ENCODE measurements at places on chromosomes 3 and 15.
A peak's percentile ranks its signal among the peaks of the same experiment; 100 is the strongest.

- no peak for DNase-seq
Measured at GRCh38 chr15:23035964-23036566, 3.3 kb downstream of the TUBGCP5 start.

GRCh38 chr3:172369590-172370259 lies 78.5 kb downstream of the GHSR start:
- no peak for DNase-seq

DNA sequence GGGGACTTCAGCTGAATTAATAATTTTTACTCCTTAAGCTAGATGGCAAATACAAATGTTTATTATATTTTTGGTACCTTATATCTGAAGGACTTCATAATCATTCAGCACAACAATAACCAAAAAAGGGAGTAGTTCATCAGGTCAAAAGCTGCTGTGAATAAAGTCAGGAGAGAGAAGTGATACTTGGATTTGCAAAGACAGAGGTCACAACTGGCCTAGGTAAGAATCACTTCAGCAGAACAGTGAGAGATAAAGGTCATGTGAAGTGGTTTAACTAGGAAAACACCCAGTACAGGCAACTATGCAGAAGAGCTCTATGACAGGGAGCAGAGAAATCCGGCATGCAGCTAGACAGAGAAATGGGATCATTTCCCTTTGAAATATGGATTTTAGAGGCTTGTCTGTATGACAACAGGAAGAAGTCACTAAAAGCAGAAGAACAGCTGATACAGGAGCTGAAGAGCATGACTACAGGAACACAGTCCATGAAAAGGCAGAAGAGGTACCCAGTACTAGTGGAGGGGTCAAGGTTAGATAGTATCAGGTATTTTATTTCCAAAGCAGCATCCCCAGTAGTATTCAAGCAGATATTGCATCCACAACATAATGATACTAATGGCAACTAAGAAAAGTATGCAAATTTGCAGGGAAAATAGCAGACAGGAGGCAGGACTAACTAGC lies 25.7 kb downstream of the ZMAT3 start:
- no peak for DNase-seq

DNA sequence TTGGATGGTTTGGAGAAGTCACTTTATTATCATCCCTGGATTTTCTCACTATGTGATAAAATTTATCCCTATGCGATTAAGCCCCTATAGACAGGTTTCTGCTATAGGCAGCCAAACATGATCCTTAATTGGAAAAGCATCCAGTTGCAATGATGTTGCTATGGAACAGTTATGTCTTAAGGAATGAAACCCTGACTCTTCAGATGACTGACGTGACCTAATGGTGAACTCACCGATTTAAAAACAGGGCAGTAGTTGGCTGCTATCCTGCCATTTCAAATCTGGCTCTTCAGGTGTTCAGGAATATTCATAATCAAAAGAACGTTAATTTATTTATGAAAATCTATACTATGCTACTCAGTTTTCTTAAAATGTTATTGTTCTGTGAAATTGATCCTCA lies 106.8 kb upstream of the ROBO1 start:
- no peak for DNase-seq

- no peak for DNase-seq
Measured at GRCh38 chr15:31265871-31266711, 60.5 kb upstream of the KLF13 start.

GRCh38 chr15:69082554-69082953 lies 68.1 kb downstream of the NOX5 start:
- DNase-seq, result no peak

- DNase-seq, result no peak
Measured at GRCh38 chr15:48109856-48110531, 10.8 kb upstream of the SLC24A5 start.

DNA sequence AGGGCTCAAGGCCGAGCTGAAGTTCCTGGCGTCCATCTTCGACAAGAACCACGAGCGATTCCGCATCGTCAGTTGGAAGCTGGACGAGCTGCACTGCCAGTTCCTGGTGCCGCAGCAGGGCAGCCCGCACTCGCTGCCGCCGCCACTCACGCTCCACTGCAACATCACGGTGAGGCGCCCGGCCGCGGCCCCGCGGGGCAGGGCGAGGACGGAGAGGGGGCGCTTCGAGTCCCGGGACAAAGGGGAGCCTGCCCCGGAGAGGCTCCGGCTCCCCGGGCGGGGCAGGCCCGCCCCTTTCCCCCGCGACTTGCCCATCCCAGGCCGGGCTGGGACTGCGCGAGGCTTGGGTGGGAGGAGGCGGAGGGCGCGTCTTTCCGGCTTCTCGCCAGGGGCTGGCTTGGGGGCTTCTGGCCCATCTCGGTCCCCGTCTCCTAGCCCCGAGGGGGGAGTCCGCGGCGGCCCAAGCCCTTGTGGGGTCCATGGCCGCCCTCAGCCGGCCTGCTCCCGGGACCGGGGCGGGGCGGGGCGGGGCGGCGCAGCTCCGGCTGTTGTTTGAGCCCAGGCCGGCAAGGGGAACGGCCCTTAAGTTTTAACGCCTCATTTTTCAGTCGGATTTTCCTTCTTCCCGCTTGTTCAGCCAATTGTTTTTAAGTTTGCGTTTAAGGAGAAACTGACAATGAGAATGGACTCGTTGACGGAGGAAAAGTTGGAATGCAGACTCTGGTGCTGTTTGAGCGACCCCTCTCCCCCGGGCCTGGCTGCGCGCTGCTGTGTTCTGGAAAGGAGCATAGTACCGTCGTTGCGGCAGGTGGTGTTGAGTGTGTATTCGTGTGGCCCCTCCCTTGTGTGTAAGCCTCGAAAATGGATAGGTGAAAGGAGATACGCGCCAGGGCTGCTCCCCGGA lies 683 bp downstream of the UBE2Q2 start:
- DNase-seq, result no peak

DNA sequence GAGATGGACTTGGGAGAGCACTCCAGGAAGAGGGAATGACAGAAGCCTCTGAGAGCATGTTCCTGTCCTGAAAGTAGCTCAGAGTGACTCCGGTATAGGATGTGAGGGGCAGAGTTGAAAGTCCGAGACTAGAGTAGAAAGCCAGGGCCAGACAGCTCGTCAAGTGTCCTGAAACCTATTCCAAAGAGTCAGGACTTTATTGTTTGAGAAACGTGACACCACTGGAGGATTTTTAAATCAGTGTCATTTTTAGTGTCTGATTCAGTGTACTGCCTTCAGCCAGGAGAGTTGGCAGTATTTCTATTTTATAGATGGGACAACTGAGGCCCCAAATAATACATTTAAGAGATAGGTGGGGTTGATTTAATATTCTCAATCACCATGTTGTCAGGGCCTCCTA lies 1.6 kb upstream of the RBMS3 start:
- no peak for DNase-seq

- DNase-seq, result no peak
Measured at GRCh38 chr15:96122077-96123027, 208.1 kb upstream of the NR2F2 start.

DNA sequence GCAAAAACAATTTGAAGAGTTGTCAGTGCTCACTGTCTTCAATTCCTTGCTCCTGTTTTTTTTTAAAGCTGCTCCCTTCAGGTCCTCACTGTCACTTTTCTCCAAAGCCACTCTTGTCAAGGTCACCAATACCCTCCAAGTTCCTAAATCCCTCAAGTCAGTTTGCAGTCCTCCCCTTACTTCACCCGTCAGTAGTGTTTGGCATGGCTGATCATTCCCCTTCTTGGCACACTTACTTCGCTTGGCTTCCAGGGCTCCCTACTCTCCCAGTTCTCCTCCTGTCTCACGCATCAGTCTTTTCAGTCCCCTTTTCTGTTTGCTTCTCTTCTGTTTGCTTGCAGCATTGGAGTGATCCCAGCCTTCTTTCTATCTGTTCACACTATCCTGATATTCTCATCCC lies 25.5 kb downstream of the PLCL2 start:
- DNase-seq, result no peak

GRCh38 chr3:140630366-140630765 lies 47.5 kb upstream of the TRIM42 start:
- no peak for DNase-seq

DNA sequence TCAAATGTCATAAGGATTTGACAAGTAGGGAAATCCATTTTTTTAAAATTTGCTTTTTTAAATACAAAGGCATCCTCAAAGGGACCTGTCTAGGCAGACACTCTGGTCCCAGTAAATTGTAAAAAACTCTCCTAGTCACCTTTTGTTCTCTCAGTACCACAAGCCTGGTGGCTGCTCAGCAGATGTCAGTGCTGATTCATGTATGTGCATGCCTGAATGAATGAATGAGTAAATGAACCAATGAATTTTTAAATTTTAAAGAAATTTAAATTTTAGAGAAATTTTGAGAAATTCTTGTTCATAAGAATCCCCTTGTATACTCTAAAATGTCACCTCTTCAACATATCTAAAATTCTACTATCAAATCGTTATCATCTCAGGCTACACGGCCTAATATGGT lies 199.5 kb downstream of the TLE3 start:
- DNase-seq, result no peak

DNA sequence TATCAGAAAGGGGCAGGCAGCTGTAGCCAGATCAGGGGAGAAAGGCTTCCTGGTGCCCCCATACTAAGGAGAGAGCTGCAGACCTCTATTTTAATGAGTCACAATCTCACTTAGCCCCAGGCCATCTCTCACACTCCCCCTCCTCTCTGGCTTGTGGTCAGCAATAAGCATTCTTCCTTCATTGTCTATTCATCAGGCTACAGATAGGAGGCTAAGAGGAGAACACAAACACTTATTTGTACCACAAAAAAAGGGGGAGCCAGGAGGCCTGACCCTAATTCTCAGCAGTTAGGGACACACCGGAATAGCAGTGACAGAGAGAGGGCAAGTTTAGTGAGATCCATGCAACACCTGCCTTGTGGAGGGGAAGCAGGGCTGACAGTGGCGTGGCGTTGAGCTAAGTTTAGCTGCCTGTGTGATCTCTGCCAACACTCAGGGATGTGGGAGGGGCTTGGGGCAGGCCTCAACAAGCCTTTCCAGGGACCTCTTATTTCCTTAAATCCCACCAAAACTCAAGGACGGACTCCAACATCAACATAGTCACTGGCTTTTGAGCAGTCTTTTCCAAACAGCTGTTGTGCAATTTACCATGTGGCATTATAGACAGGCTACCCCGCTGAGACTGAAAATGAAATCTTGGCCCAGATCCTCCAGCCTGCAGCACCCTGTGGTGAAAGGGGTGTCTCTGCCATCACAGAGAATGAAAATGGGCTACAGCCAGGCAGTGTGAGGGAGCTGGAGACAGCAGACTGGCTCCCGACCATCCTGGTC lies 191.9 kb upstream of the TSC22D2 start:
- DNase-seq, result peak; percentile 92

DNA sequence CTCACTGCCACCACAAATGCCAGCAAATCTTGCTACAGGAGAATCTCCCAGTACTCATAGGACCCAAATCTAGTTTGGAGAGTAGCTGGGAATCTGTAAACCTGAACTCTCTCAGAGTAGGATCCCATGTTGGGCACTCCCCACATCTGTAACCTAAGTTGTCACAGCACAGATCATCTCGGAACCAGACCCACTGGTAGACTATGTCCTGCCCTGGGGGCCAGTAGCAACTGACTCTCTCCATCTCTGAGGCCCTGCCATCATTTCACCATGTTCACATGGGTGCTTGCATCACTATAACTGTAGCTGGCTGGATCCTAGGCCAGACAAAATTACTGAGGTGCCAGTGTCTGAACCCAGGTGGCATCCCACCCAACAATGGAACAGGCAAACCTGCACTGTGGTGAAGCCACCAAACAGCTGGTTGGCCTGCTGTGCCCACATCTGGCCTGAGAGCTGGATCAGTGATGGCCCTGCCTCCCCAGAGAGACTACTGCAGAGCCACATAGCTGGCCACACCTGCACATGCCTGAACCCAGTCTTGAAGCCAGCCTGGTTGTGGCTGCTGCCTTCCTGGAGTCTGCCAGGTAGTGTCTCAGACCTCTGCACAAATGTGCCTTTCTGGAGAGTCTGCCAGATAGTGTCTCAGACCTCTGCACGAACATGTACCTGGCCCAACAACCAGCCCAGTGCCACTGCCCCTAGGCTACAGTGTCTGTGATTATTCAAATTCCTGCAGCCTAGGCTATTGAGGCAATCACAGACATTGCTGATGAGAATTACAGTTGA lies 82.0 kb downstream of the ISL2 start:
- no peak for DNase-seq

DNA sequence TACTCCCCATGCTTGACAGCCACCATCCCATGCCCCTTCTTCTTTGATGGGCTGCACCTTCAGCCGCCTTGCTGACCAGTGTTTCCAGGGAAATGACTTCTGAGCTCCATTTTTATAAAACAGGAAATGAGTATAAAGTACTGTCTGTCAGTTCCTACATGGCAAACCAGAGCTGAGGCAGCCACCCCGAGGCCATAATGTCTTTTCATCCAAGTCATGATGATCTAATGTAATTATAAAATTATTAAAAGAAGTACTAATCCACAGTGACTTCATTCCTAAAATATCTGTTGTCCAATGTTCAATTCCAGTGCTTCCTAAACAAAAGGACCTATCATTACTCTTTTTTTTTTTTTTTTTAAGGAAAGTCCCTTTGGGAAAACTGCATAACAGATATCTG lies 75.2 kb upstream of the HERC1 start:
- no peak for DNase-seq

GRCh38 chr15:56672721-56673120 lies 60.6 kb downstream of the ZNF280D start:
- DNase-seq, result no peak

DNA sequence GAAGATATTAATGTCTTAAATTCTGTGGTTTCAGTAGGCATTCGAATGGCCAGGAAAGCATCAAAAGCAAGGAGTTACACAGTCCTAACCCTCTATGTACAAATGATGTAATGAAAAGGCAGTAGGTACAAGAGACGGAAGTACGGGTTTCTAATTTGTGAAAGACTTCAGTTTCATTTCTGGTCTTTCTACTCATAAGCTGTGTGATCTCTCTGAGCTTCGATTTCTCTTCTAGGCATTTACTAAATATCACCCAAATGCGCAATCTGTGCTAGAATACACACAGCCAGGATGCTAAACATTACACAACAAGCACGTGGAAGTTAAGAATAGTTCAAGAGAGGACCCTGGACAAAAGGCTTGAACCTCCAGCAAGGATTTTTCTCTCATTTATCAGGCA lies 17.9 kb upstream of the STIMATE start:
- no peak for DNase-seq

- no peak for DNase-seq
Measured at GRCh38 chr3:185631508-185632206, 45.6 kb downstream of the SENP2 start.

All from NCI-H1694 treated with DMSO at 0.1 percent for 48 hours (cell line).